T47D (cell line): ENCODE measurements at places on chromosomes 16 and 17.

DNA sequence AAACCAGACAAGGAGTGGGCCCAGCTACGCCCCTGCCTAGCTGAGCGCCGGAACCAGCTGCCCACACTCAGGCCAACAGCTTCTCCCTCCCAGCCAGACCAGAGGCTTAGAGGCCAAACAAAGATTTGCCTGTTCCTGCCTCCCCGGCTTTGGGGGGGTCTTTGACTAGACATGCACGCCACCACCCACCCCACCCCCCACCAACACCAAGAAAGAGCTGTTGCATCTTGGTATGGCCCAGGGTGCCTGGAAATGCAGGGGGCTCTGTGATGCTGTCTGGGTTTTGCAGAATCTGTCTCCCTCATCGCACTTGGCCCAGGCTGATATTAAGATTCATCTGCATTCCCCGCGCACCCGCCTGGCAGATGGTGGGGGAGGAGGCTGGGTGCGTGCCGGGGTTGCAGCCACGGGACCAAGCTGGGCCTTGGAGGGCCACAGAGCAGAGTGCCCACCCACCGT, 1.3 kb upstream of the NXPH3 start:
- DNase-seq, result no peak

DNA sequence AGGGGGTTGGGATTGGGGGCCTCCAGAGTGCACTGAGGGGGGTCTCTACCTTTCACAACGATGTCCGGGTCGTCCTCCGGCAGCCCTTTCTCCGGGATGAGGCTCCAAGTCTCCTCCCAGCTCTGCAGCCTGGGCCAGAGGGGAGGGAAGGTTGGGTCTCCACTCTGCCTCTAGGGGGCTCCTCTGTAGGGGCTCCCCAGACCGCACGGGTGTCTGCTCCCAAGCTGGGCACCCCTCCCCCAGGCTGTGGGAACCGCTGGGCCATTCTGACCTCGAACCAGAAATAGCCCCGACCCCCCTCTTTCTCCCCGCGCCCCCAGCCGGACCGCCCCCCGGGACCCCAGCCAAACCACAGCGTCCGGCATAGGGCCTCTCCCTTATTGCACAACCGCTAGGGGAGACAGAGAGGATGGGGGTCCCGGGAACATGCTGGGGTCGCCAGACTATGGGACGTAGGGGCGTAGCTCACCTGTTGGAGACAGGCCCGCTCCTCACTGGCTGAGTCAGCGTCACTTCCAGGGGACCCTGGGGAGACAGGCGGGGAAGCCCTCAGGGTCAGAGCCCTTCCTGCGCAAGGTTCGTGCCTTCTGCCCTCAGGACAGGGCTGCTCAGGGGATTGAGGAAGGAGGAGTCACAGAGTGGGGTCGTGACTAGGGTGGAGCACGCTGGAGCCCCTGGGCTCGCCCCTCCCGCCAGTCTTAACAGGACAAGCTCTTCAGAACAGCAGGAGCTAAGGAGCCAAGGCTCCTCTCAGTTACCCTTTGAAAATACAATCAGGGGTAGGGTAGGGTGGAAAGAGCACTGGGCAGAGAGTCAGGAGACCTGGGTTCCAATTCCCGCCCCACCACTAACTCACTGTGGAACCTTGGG, 2.7 kb downstream of the PLEKHH3 start:
- DNase-seq, result peak; percentile 89

DNA sequence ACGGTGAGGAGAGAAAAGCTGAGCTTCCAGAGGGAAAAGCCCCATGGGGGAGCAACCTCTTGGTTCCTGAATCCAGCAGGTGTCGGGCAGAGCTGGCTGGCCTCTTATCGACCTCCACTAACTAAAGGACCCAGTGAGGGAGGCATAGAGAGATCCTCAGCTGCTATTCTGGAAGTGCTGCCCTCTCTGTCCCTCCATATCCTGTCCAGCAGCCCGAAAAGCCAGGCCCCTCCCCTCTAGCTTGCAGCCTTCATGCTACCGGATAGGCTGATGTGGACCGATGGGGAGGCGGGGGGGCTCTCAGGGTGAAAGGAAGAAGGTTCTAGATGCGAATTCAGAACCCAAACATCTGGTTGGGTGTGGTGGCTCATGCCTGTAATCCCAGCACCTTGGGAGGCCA, 24.9 kb downstream of the MXRA7 start:
- DNase-seq, result no peak

GRCh38 chr17:74041869-74042640, 161.4 kb upstream of the RPL38 start:
- no peak for DNase-seq

DNA sequence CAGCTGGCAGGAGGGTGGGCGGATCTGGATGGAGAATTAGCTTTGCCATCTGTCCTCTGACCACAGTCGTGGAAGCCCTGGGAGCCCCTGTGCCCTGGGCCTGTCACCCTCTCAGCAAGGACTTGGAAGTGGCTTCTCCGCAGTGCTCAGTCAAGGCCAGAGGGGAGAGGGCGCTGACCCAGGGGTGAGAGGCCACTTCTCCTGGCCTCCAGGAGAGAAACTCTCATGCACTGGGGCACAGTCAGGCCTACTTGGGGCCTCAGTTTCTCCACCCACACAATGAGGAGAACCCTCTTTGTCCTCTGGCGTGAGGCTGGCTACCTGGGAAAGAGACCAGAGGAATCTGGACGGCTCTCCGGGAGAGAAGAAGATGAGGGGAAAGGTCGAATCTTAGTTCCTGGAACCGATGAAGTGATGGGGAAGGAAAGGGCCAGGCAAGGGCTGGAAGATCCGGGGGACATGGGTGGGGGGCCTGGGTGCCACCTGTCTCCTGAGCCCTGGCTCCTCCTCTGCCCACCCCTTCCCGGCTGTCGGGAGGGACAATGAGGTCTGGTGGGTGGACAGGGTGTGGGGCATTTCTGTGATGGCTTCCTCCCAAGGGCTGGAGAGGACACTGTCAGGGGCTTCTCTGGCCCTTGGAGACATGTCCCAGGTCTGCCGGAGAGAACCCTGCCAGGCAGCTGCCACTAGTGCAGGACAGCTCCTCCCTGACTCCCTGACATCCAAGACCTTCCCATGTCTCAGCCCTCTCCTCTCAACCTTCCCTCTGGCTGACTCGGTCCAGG, 9.0 kb upstream of the ARHGAP27 start:
- DNase-seq, result no peak

DNA sequence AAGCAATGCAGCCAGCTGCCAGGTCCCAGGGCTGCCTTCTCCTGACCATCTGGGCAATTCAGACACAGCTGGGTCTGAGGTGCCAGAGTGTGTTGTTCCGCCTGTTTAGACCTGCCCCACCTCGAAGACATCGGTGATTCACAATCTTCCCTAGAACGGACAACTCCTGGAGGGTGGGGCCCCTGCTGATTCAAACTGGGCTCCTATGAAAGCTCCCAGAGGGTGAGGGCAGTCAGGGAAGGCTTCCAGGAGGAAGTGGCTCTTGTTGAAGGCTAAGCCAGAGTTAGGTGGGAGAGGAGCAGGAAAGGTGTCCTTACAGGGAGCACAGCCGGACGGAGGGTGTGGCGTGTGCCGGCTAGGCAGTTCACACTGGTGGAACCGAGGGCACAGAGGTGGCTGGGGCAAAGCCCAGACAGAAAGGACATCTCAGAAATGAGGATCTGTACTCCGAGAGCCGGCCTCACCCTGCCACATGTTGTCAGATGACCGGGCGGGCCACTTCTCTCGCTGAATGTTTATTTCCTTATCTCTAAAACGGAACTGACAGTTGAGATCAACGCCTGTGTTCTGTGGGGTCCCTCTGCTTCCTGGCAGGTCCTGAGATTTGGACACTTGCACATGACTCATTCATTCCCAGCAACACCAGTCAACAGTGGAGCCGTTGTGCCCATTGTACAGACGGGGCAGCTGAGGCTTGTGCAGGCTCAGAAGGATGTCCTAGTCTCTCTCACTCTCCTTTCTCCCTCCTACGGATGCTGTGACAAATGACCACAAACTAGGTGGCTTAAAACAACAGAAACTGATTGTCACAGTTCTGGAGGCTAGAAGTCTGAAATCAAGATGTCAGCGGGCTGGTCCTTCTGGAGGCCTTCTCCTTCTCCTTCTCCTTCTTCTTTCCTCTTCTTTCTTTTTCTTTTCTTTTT, 26.9 kb upstream of the LITAF start:
- DNase-seq, result no peak

GRCh38 chr16:52364500-52364899, 182.4 kb downstream of the TOX3 start:
- DNase-seq, result no peak

DNA sequence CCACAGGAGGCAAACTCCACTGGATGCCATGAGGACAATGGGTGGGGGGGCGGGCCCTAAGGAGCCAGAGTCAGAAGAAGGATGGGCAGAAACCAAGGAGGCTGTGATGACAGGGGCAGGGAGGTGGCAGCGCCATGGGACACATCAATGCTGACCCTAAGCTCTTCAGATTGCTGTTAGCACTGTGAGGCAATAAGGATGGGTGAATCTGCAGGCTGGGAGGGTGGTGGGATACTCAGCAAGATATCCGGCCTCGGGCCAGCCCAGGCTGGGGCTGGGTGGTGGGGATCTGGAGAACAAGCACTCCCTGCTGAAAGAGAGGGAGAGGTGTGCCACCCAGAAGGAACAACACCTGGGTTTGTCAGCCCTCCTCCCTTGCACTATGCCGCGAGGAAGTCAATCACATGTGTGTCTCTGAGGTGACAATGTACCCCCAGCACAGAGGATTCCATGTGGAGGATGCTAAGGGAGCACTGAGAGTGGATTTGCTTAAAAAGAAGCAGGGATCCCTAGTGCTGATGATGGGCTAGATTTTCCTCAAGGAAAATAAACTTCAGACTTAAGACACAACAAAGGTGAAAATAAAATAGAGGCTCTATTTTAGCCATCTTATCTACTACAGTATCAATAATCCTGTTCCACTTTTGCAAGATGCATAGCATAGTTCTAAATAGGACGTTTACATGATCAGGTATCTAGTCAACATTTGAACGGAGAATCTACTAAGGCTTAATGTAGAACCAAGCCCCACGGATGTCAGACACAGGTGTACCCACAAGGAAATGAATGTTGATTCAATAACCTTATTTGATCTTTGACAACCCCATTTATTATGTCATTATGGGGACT, 22.6 kb downstream of the SMPD3 start:
- no peak for DNase-seq

GRCh38 chr16:88549671-88550245, 20.4 kb upstream of the ZC3H18 start:
- DNase-seq, result no peak

DNA sequence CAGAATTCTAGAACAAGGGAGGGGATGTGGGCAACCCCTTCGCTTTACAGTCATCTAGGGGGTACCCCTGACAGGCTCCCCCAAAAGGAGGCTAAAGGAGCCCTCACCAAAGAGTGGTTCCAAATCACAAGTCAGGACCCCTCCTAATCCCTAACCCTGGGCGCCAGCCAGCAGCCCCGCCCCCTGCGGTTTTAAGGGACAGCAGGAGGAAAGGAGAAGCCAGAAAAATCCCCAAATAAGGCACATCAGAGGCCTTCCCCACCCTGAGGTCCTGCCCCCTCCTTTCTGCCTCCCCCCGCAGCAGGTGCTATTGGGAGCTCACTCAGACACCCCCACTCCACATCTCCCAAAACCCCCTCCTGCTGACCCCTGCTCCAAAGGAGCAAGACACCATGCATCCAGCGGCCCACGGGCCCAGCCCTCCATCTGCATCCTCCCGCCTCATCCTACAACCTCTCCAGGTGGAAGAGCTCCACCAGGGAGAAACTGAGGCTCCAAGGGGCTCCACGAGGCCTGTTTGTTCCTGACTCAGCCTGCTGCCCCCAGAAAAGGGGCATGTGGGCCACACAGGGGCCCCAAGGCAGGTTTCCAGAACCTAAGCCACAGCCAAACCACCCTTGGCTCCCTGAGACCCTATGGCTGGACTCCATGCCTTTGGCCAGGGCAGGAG, 93.5 kb downstream of the GOSR1 start:
- no peak for DNase-seq

GRCh38 chr16:84970447-84971127, 40.7 kb downstream of the ZDHHC7 start:
- DNase-seq, result peak; percentile 90

GRCh38 chr17:17419631-17420030, 57.2 kb upstream of the MED9 start:
- DNase-seq, result no peak

DNA sequence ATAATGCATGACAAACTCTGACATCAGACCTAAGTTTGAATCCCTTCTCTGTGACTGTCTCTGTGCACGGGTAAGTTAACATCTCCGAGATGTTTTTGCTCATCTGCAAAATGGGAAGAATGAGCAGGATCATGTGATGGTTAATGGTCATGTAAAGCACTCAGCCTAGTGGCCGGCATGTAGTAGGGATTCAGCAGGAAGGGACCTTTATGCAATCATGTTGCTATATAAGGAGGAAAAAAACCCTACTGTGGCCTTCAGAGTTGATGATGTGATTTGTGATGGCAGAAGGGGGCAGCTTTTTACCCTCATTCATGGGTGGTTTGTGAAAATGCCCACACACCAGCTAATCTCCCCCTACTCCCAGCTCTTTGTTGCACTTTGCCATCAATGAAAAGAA, 24.1 kb downstream of the CLEC16A start:
- DNase-seq, result no peak

DNA sequence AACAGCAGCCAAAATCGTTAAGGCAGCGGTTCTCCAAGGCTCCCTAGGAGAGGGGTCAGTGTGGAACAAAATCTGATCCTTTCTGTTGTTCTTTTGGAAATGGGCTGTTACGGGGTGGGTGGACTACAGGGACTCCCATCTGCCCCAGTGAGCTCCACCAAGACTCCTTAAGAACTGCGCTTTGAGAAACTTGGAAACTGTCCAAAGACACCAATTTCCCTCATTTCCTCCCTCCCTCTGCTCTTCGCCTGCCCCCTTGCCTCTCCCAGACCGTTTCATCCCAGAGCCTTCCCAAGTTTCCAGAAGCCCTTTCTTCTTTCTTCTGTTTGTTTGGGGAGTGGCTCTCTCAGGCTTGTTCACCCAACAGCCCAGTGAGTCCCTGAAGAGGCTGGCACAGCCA, 205.4 kb downstream of the COPRS start:
- DNase-seq, result no peak

GRCh38 chr17:236641-237405, 55.4 kb upstream of the DOC2B start:
- DNase-seq, result no peak
